ENCODE measurements at places on chromosomes 4 and X. TPM values are rescaled to one million over a fixed set of nuclear protein-coding genes. Genes with fewer than 3 reads are reported as not detected.
A peak's percentile ranks its signal among the peaks of the same experiment; 100 is the strongest.

The GPR173 gene
- total RNA-seq, result 3.0 TPM

The DCAF8L2 gene
- total RNA-seq, result not detected

DNA sequence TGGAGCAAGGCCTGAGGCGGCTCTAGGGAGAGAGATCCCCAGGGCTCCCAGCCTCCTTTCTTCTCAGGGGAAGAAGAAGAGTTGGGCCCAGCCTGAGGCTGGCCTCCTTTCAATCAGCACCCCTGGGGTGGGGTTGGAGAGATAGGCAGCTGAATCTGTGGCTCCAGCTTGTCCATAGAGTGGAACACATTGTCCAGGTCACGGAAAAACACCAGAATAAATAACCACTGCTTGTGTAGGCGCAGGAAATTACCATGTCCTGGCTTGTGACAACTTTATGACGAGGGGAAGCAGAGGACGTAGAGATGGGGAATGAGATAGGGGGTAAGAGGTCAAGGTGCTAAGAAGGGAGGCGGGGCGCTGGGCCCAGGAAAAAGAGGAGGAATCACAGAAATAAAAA is 80.8 kb upstream of the EFNB1 start:
- DNase-seq, result no peak

GRCh38 chr4:94516999-94517398 is 65.3 kb downstream of the PDLIM5 start:
- DNase-seq, result peak; percentile 50
